ENCODE measurements at places on chromosomes 4 and X.

DNA sequence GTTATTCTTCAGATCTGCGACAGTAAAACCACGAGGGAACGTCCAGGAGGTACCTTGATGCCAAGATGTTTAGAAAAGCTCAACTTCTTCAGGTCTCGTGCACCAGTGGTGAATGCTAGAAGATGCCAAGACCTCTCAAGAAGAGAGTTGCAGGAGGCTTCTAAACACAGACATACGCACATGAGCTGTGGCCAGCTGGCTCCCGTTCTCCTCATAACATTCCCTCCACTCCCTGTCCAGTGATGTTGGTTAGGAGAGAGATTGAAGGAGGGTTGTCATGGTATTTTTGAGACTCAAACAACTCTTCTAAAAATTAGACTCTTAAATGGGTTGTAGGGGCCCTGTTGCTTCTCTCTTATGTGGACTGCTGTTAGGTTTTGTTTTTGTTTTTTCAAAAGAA, 184.3 kb downstream of the QDPR start:
- DNase-seq: no peak

- no peak for DNase-seq
Observed at GRCh38 chrX:7948483-7948882, 21.3 kb upstream of the PNPLA4 start.

- DNase-seq: no peak
Observed at GRCh38 chr4:175906384-175906783, 94.3 kb upstream of the GPM6A start.

DNA sequence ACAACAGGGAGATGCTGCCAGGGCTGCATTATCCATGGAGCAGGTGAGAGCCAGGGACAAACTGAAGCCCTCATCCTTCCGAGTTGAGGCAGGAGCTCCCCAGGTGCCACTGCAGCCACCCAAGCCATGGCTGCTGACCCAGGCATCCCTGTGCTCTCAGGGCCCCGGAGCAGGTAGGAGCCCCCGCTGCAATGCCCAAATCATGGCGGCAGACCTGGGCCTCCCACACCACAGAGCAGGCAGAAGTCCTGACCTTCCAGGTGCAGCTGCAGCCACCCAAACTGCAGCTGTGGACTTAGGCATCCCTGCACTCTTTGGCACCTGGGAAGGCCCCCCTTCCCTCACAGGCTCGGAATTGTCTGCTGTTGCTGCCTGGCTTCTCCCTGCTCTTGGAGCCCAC, 443.6 kb downstream of the ARAP2 start:
- no peak for DNase-seq

GRCh38 chr4:2860391-2861348, 17.0 kb downstream of the ADD1 start:
- no peak for DNase-seq

GRCh38 chr4:8239661-8240060, 29.9 kb upstream of the HTRA3 start:
- no peak for DNase-seq

GRCh38 chrX:109775386-109775785, 42.3 kb upstream of the ACSL4 start:
- DNase-seq: no peak

GRCh38 chr4:98283219-98284189, 22.3 kb downstream of the RAP1GDS1 start:
- DNase-seq: no peak

GRCh38 chr4:11497212-11497806, 68.6 kb upstream of the HS3ST1 start:
- no peak for DNase-seq

DNA sequence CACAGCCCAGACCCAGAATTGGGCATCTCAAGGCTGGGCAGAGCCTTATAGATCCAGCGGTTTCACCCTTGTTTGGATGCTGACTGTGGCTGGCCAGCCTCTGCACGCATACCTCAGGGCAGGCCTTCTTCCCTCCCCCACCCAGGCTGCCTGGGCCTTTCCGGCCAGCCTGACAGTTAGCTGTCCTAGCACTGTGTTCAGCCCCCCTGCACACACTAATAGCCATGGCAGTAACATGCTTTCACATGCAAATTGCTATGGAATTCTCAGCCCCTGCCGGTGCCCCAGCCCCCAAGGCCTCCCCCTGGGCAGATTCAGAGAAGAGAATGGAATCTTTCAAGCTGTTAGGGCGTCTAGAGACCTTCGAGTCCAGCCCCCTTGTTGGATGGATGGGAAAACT, 17.7 kb downstream of the EFNB1 start:
- no peak for DNase-seq

DNA sequence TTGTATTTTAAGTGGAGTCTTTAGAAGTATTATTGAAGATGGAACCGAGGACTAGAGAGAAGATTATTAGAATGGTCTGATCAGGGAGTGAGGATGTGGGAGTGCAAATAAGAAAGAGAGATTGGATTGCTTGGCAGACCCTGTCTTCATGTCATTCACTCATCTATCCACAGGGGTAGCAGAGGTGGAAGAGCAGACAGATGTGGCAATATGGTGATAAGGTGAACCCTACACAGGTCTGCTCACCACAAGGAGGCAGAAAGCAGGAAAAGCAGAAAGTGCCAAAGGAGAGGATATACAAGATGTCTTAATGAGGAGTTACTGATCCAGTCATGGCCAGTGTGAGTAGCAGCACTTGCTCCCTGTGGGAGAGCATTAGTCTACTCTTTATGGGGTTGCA, 129.4 kb downstream of the MAGEE2 start:
- DNase-seq: no peak

DNA sequence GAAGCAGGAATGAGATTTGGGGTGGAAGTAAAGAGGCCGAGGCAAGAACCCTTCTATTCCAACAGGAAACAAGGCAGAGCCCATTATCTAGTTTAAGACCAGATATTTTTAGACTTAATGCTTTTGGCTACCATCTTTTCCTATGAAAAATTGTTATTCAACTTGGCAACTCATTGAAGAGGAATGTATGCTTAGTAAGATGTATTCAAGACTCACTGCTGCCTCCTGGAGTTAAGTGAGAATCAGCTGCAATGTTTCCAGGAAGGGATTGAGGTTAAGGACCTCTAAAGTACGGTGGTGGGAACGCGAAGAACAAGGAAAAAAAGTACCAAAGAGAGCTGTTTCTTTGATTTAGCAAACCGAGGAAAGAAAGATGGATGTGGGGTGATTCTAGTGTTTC, 89.1 kb downstream of the RAPGEF2 start:
- DNase-seq: peak; percentile 40

DNA sequence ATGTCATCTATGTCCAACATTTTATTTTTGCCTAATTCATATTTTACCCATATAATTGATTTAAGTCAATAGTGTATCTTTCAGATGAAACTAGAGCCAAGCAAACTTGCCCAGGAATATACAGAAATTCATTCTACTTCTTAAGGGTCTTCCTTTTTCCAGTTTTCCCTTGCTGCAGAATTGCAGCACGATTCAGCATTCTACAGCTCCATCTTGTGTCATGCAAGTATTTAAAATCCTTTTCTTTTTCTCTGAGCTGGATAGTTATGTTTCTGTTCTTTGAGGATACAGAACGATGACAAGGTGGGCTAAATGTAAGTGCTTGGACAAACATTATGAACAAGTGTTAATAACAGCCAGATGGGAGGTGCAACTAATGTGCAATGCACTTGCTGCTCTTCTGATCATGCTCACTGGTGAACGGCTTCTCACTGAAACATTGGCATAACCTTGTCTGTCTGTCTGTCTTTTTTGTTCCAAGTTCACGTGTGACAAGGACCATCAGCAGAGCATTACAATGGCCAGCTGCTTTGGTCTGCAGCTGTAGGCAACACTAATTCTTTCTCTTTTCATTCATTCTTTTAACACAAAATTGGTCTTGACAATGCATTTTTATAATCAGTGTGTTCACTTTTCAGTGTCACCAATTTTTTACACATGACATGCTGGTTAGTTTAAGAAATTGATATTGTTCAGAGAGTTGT, 1821.7 kb downstream of the ARAP2 start:
- DNase-seq: peak; percentile 1

- DNase-seq: no peak
Observed at GRCh38 chrX:50942471-50942870, 31.9 kb downstream of the BMP15 start.

- no peak for DNase-seq
Observed at GRCh38 chrX:15492469-15492868, 664 bp downstream of the PIR start.

DNA sequence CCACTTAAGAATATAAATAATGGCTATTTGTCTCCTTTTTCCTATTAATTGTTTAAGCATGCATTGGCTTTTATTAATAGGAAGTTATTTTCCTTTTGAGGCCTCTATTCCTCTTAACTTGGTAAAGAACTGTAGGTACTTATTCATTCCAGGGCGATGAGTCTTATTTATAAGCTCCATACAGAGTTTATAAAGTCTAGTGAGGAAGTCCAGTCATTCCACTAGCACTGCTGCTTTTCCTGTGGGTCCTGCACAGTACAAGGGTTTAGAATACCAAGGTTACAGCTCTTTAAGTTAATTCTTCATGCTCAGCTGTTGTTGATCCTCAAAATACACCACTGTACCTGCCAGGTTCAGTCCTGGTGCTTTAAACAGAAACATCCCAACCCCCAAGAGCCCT, 28.5 kb upstream of the WNK3 start:
- DNase-seq: no peak

DNA sequence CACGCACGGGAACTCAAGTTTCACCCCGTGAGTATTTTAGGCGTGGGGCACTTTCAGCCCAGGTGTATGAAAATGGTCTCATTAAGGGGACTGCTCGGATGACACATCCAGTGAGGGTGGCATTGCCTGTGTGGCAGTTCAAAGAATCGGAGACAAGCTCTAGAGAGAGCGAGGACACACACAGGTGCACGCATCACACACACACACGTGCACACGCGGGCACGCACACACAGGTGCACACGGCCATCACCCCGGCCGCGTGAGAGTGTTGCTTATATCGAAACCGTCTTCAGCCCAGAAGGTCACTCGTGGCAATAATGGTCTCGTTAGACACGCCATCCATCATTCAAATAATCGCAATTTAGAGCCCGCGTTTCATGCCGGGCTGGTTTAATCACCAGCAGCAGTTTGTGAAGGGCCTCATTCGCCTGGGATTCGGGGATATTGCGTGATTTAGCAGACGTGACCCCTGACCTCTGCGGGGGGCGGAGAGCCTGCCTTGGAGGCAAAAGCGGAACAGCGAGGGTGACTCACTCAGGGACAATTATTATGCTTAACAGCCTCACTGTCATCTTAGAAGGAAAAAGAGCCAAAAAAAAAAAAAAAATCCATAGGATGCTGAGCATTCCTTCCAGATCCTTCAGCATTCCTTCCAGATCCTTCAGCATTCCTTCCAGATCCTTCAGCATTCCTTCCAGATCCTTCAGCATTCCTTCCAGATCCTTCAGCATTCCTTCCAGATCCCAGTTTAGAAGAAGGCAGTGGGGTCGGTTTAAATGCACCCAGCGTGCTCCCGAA, 89.4 kb upstream of the PPP2R3B start:
- DNase-seq: no peak

DNA sequence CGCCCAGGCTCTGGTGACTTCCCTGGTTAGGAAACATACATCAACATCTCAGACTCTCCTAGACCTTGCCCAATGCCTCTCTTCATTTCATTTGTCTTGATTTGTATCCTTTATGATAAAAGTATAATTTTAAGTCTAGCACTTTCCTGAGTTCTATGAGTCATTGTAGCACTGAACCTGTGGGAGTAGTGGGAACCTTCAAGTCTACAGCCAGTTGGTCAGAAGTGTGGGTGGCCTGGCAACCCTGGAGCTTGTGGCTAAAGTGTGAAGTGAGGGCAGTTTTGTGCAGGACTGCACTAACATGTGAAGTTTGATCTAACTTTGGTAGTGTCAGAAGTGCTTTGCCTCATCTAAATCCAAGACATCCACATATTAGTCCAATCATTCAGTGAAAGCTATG, 259.3 kb upstream of the IGFBP7 start:
- DNase-seq: no peak
